Pancreas (tissue), 10 donors: ENCODE measurements at places on chromosomes 11 and 22. TPM values are rescaled to one million over a fixed set of nuclear protein-coding genes. Genes with fewer than 3 reads are reported as not detected.

- no peak for DNase-seq
These were observed 9.2 kb downstream of the SCUBE1 start for GRCh38 chr22:43333978-43334377.

GRCh38 chr22:46569055-46569847 lies 31.8 kb upstream of the CELSR1 start:
- peak; percentile 51 for DNase-seq

Gene GLYAT
- not detected for total RNA-seq

Gene MFNG
- total RNA-seq: 2.5 TPM
